ENCODE measurements at places on chromosomes 1 and 21.

DNA sequence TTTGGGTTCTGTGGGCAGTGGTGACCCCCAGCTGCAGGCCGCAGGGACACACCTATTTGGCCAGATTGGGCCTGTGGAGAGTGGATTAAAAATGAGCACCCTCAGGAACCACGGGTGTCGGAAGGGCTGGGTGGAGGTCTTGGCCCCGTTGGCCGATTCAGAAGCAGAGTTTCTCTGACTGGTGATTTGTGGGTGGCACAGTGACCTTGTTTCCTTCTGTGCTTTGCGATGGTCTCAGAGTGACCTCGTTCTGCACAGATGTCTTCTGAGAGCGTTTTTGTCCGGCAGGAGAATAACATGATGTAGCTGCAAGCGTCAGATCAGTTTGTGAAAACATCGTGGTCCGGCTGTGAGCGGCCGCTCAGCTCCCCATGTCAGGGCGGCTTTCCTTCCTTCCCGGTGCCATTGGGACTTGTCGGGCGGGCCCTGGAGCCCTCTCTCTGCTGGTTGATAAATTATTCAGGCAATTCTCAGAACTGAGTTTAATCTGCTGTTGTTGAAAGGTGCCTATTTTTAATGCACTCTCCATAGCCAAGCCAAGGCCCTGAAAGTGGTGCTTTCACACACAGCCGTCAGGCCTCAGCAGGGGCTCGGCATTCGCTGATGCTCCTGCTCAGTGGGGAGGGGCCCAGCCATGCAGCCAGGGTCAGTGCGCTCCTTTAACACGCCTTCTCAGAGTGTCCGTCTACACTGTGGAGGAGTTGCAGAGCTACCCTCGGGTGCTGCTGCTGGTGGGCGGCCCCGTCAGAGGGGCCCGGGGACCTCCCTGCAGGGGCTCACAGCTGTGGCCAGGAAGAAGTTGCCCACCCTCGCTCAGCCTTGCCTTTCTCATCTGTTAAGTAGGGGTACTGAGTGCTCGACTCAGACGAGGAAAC is 26.8 kb downstream of the TRPM2 start:
- DNase-seq, result no peak

- DNase-seq, result no peak
Measured at GRCh38 chr1:76501586-76502219, 365.6 kb upstream of the ST6GALNAC5 start.

DNA sequence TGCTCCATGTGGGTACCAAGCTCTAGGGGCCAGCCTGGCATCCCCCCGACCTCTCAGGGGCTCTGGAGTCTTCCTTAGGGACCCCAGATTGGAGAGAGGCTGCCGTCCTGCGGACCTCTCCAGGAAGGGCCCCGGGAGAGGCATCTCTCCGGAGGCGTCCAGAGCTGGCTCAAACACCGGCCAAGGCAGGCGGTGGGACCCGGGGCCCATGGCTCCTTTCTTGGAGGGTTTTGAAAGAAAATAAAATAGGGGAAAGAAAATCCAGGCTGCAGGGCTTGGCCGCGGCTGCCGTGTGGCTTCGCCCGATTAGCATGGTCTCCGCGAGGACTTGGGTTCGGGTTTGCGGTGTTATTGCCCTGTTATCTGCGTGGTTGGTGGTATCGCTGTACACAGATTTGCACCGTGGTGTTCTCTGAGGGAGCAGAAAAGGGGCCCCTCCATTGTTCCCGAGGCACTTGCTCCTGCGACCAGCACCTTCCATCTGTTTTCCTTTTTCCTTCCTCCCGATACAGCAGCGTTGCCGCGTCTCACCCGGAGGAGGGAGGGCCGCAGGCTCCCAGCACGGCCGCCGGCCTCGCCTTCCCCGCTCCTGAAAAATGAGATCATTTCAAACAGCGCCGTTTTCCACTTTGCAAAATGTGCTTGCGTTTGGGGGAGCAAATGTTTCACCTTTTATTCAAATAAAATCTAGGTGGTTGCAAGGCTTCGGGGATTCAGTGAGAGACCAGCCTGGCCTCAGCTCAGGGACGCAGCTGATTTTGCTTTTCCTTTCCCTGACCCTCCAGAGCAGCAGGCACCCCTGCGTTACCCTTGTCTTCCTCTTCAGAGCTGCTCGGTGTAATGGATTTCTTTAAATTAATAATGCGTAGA is 86.3 kb downstream of the PRDM16 start:
- DNase-seq, result no peak

DNA sequence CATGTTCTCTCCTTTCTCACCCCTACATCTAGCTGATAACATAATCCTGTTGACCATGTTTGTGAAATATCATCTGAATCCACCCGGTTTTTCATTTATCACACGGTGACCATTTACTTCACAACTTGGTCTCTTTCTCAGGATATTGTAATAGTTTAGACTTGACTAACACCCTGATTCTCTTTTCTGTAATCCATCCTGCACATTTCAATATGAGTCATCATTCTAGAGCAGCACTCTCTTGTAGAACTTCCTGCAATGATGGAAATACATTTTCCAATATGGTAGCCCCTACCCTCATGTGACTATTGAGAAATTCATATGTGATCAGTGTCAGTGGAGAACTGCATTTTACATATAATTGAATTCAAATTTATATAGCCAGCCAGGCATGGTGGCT is 2.3 kb upstream of the JAM2 start:
- no peak for DNase-seq

DNA sequence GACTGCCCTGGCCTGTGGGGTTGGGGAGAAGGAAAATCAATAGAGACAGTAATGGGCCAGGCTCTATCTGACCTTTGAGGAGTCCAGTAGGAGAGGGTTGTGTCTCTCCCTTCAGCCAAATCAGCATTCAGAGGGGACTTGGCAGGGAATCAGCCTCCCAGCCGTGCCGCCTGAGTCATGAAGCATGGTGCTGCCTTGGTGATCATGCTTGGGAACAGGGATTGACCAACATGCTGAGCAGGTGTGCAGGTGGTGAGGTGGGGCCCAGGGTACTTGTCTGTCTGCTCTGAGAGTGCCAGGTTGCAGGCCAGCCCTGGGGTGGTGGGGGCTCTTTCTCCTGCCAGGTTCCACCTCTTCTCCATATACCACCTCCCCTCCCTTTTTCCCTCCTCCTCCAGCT is 58.9 kb upstream of the TLR5 start:
- DNase-seq, result no peak

DNA sequence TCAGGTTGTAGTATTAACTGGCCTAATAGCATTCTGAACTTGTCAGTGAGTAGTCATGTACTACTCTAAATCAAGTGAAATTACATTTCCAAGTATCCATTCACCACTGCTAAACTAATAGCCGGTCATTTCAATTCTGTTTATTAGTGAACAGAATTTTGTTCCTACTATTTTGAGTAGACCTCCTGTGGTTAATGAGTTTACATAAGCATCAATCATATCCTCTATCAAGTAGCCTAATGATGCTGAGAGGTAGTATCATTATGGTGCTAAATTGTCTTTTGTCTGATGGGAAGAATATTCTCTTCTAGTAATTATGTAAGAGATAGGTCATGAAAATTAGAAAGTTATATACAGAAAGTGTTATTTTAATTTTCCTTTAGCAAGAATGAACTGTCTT is 602.8 kb downstream of the KCNT2 start:
- DNase-seq, result no peak

GRCh38 chr1:41013024-41013423 is 8.5 kb downstream of the SLFNL1 start:
- no peak for DNase-seq

GRCh38 chr21:17506951-17507350 is 5.9 kb upstream of the CXADR start:
- no peak for DNase-seq

GRCh38 chr1:100746542-100746932 is 27.0 kb downstream of the VCAM1 start:
- no peak for DNase-seq

- DNase-seq, result no peak
Measured at GRCh38 chr1:24294716-24295371, 24.3 kb upstream of the GRHL3 start.

DNA sequence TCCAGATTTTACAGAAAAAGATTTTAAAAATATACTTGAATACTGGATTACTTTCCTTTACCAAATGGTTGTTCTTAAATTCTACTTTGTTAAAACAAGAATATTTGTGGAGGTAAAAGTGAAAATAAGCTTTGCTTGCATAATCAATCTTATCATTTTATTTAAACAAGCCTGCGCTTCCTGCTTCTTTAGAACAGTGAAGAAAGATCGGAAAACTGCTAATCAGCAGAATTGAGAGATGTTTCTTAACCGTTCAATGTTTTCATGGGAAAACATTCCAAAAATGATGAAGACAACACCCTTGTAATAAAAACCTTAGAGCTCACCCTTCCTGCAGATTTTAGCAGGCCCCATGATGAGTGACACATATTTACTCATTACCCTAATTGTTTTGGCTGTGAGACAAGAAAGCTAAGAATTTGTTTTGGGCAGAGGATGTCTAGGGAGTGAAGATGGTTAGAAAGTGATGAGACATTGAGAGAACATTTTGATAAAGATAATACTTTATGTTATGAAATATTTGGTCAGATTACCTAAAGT is 72.6 kb downstream of the TPR start:
- DNase-seq, result no peak

GRCh38 chr1:111990878-111991718 is 1.6 kb upstream of the KCND3 start:
- DNase-seq, result no peak

All from stimulated activated CD4-positive, alpha-beta T cell treated with anti-CD3 and anti-CD28 coated beads, Interleukin-12 subunit alpha, Interleukin-12 subunit beta, amount 100 ng/mL, for 24 hours (primary cell).